ENCODE measurements at places on chromosomes 3 and 15. TPM values are rescaled to one million over a fixed set of nuclear protein-coding genes. Genes with fewer than 3 reads are reported as not detected.
A peak's percentile ranks its signal among the peaks of the same experiment; 100 is the strongest.

GRCh38 chr3:195757438-195757770 lies 36.6 kb downstream of the MUC20 start:
- DNase-seq, result no peak

DNA sequence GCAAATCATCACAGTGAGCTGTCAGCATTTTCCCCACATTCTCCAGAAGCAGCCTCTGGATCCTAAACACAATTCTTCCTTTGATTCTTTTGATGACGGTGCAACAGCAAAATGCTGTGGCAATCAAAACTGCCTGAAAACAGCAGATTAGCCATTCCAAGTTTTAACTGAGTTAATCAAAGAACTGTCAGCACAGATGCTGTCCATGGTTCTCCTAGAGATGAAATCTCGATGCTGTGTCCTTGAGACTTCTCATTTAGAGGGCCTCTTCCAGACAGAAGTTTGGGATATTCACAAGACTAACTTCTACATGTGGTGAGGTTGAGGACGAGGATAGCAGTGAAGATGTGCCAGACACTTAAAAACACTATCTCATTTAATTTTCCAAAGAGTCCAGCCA lies 50.4 kb upstream of the GYG1 start:
- no peak for DNase-seq

- DNase-seq, result no peak
These were observed 32.7 kb downstream of the PRTG start for GRCh38 chr15:55710286-55710685.

GRCh38 chr3:185582236-185582635 lies 3.9 kb upstream of the SENP2 start:
- no peak for DNase-seq

DNA sequence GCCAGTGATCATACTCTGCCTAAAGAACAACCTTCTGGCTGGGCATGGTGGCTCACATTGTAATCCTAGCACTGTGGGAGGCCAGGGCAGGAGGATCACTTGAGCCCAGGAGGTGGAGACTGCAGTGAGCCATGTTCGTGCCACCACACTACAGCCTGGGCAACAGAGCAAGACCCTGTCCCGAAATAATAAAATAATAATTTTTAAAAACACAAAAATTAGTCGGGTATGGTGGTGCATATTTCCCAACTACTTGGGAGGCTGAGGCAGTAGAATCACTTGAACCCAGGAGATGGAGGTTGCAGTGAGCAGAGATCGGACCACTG lies 34.5 kb upstream of the ARID3B start:
- no peak for DNase-seq

DNA sequence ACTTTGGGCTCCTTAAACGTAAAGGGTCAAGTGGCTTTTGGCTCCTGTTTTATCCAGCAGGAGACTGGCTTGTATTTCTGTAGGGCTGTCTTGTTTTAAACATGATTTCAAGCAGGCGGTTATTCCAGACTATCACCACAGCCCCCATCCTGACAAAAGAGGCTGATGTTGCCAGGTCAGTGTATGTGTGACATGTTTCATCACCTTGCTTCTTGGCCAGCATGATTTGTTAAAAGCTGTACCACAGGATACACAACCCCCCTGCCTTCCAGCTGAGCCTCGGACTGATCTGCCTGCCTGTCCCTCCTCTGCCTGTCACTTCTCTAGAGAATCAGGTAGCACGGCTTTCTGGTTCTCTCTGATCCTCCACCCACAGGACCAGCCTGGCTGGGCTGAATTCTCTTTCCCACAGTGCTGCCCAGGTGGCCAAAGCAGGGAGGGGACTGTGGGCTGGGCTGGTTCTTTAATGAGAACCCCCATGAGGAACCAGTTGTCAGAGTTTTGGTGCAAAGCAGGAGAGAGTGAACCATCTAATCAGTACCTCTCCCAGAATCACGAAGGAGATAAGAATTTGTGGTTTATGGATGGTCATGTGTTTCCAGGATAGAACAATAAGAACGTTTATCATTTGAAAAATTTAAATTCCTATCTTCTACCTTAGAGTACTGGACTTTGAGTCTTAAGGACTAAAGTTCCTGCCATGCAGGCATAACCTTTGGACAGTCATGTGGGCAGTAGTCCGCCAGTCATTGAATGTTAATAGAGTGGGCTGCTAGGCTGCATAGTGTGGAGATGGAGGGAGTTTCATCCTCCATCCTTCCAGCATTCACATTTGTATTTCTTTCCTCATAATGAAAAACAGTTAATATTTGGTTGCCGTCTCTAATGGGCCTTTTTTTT lies 8.8 kb downstream of the ABHD6 start:
- peak; percentile 54 for DNase-seq

IL17RE gene
- polyA plus RNA-seq, result 60.9 TPM

THSD4 gene
- polyA plus RNA-seq, result 17.5 TPM

GALNT15 gene
- 0.78 TPM for polyA plus RNA-seq

CRABP1 gene
- polyA plus RNA-seq, result 16.9 TPM

DNA sequence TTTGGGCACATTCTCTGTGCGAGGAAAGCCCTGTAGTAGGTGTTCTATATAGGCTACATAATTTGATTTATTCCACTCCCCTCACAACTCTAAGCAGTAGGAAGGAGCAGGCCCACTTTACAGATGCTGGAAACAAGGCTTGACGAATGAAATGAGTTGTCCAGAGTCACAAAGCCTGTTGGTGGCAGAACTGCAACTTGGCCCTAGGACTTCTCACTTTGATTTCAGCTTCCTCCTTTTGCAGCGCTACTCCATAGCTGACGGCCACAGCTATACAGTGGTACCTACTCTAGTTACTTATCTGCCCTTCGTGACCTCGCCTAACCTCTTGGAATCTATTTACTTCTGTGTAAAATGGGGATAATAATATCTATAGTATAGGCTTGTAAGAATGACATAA lies 2.5 kb upstream of the IRAK2 start:
- no peak for DNase-seq

GRCh38 chr3:15796771-15797641 lies 773 bp downstream of the ANKRD28 start:
- DNase-seq, result no peak

GRCh38 chr15:68511073-68511991 lies 67.5 kb upstream of the CORO2B start:
- no peak for DNase-seq

DNA sequence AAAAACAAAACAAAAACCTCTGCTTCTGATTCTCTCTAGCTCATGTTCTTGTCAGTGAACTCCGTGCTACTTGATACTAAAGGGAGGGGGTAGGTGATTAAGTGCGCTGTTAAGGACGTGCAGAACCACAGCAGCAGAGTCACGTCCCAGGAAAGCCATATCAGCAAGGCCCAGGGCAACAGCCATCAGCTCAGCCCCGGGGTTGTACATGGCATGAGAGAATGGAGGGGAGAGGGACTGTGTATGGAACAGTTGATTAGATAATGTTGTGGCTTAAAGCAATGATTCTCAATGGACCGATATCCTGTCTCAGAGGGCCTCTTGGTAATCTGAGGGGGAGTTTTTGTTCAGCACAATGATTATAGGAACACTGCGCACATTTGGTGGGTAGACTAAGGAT lies 27.6 kb downstream of the C2CD4A start:
- peak; percentile 74 for DNase-seq

- peak; percentile 80 for DNase-seq
These were observed at the start of gene ST6GAL1 for GRCh38 chr3:186930143-186930640. TSS of gene ST6GAL1 (plus strand) at chr3:186930526. CDS start at chr3:187042704, 112,178 bp downstream.

DNA sequence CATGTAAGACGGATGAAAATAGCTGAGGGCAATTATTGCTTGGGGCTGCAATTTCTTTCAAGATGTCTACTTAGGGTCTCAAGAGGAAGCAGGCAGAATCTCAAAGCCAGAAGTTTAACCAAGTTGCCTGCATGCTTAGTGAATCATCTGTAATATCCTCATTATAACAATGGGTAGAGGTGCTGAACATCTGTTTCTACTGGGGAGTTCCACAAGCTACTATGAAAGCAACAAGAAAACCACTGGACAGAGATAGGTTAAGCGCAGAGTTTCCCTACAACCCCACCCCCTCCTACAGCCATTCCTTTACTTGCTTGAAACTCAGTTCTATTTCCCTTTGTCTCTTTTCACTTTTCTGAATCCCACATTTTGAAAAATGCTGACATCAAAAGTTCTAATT lies 759.4 kb upstream of the GBE1 start:
- DNase-seq, result no peak

SPINK8 gene
- not detected for polyA plus RNA-seq

GRCh38 chr3:142716102-142716501 lies 7.7 kb upstream of the TRPC1 start:
- no peak for DNase-seq

CPNE9 gene
- 0.73 TPM for polyA plus RNA-seq

DNA sequence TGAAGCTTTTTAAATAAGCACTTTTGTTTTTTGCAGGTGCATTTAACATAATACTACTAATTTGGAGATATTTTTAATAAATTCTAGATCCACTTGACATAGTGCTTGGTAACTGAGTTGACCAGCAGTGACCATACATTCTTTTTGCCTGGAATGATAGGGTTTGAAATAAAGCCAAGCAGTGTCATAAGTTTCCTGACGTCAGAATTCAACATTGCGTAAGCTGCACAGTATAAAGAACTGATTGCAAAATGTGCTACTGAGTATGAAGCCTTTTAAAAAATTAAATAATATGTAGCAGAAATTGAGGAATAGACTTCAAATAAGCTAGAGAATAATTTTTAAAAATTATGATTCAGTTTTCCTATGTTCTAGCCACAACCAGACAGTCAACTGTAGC lies 454.6 kb upstream of the ARPP21 start:
- DNase-seq, result no peak

ADGRG7 gene
- 56.1 TPM for polyA plus RNA-seq

RASL12 gene
- polyA plus RNA-seq, result 3.6 TPM

DNA sequence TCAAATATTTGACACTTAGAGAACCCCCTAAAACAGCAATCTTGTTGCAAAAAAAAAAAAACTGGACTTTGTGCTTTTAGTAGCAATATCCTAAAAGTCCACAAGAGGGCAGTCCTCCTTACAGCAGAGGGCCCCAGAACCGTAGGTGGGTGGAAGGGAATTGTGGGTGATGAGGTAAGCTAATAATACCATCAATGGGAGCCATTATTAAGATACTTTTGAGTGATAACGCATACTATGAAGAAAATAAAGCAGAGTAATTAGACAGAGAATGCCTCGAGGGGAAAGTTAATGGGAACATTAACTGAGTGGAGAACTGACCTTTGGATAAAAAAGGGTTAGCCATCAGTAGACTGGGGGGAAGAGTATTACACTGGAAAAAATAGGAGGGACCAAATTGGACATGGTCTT lies 229.9 kb downstream of the THRB start:
- DNase-seq, result peak; percentile 25

DNA sequence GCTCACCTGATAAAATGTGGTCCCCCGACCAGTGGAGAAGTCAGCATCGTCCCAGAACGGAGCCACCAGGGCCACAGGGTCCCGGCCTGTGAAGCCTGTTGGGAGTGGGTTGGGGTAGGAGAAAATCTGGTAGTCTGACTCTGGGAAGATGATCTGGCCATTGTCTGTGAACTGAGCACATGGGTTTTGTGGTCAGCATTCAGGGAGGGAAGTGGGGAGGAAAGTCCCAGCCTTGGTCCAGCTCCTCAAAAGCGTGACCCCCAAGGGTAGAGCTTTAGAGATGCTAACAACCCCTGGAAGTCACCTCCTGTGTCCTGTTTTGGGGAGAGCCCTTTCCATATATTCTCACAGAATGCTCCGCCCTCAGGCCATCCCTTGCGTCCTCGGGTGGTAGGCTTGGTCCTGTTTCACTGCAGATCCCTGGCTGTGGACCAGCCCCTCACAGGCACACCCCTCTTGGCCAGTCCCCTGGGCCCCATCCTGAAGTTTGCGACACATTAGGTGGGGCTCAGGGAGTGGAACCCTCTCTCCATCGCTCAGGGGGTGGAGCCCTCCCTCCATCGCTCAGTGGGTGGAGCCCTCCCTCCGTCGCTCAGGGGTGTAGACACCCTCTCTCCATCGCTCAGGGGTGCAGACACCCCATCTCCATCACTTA lies 40.0 kb downstream of the MUC4 start:
- no peak for DNase-seq

- DNase-seq, result peak; percentile 28
These were observed 64.0 kb downstream of the DPH6 start for GRCh38 chr15:35481992-35482391.

DNA sequence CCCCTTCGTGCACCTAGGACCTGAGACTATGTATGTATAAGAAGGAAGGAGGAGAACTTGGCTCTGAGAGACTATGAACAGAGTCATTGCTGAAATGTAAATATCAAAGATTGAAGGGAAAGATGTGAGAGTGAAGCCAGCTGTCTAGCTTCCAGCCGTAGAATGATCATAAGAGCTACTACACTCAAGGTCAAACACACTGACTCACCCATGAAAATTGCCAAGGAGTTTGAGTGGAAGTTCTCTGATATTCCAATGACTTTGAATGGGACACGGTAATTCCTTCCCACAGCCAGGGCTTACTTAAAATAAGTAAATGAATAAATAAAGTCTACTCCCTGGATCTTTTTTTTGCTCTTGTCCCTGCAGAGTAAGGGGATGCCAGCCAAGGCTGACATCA lies 398.9 kb upstream of the TPRG1 start:
- peak; percentile 31 for DNase-seq

DNA sequence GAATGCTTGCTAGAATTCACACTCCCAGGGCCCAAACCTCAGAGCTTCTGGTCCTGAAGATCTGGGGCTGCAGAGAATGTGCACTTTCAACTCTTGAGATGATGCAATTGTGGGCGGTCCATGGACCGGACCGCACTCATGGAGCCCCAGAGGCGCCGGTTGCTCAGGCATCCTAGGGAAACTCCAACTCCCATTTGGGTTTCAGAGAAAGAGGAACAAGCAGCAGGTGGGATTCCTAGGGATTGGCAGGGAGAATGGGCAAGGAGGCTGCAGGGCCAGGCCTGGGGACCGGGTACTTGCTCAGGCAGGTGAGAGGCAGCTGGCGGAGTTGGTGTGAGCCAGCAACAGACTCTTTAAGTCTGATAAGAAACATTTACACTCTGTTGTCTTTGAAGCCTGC lies 3.5 kb downstream of the NOX5 start:
- DNase-seq, result peak; percentile 31

GRCh38 chr3:71956716-71957115 lies 171.8 kb upstream of the PROK2 start:
- DNase-seq, result no peak

IGSF11 gene
- polyA plus RNA-seq, result 1.9 TPM

PLA2G4E gene
- polyA plus RNA-seq, result 0.43 TPM

- no peak for DNase-seq
These were observed 23.3 kb downstream of the CCDC13 start for GRCh38 chr3:42749753-42750231.

DNA sequence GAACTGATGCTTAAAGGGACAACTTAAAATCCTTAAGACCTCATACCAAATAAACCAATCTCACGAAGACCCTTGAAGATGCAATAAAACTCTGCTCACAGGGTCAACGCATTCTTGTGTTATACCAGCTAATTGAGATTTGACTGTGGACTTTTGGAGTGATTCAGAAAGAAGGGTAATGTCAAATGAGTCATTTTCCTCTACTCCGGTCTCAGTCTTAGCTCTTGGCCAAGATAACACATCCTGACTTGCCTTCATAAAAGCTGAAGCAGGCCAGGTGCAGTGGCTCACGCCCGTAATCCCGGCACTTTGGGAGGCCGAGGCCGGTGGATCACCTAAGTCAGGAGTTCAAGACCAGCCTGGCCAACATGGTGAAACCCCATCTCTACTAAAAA lies 3.8 kb downstream of the PKM start:
- peak; percentile 73 for DNase-seq

RPS17 gene
- polyA plus RNA-seq, result 3,438 TPM

ZSCAN29 gene
- polyA plus RNA-seq, result 25.3 TPM

TUSC7 gene
- not detected for polyA plus RNA-seq

Data from large intestine (tissue), 12 donors.